ENCODE measurements at places on chromosomes 13 and 19.

GRCh38 chr19:18475004-18475453, 37.1 kb upstream of the ISYNA1 start:
- no peak for DNase-seq

DNA sequence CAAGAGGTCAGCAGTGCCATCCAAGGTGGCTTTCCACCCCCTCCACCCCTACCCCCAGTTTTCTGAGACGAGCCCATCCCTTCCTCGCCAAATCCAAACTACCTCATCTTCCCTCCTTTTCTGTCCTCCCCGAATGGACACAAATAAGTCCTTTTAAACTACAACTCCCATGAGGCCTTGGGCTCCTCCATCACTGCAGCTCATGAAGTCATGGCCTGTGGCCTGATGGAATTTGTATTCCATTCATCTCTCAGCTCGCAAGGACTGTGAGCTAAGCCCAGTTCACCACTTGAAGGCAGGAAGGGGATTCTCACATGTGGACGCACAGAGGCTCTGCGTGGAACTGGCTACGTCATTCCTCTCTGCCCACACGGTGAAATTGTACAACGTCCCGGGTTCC, 12.5 kb downstream of the PTPRH start:
- no peak for DNase-seq

GRCh38 chr19:43562698-43563241, 12.6 kb downstream of the XRCC1 start:
- no peak for DNase-seq

DNA sequence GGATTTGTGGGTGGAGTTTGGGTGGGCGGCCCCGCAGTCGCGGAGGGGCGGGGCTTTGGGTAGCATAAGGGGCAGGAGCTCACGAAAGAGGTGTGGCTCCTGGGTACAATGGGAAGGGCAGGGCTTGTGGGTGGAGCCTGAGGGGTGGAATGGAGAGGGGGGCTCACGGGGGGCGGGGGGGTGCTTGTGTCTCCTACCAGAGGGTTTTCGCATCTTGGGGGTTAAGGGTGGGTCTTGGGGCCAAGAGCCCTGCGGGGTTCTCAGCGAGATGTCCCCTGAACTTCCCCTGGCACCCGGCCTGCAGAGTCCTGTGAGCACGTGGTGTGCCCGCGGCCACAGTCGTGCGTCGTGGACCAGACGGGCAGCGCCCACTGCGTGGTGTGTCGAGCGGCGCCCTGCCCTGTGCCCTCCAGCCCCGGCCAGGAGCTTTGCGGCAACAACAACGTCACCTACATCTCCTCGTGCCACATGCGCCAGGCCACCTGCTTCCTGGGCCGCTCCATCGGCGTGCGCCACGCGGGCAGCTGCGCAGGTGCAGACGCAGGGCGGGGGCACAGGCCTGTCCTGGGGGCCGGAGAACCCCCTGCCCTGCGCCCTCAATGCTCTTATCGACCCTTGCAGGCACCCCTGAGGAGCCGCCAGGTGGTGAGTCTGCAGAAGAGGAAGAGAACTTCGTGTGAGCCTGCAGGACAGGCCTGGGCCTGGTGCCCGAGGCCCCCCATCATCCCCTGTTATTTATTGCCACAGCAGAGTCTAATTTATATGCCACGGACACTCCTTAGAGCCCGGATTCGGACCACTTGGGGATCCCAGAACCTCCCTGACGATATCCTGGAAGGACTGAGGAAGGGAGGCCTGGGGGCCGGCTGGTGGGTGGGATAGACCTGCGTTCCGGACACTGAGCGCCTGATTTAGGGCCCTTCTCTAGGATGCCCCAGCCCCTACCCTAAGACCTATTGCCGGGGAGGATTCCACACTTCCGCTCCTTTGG, 5.1 kb downstream of the FSTL3 start:
- no peak for DNase-seq

DNA sequence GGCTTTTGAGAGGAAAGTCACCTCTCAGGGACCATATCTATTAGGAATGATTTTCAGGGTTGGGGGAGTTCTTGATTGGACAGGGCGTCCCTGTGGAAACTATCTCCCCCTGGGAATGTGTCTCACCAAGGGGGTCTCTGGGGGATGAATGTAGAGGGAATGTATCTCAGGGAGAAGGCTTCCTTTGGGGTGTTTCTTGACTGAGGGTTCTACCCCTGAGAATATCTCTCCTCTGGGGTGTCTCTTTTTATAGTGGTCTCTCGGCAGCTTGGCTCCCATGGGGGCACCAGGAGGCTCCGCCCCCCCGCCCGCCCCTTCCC, 1.0 kb downstream of the RTBDN start:
- no peak for DNase-seq

DNA sequence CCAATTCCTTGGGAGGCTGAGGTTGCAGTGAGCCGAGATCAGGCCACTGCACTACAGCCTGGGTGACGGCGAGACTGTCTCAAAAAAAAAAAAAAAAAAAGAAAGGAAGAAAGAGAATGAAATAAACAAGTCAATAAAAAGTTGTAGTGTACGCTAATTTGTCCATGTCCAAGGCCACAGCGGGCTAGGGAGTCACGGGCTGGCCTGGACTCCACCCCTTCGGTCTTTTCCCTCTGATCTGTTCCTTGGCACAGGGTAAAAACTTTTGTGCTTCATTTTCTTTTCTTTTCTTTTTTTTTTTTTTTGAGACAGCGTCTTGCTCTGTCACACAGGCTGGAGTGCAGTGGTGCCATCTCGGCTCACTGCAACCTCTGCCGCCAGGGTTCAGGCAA, 19.4 kb upstream of the MKNK2 start:
- DNase-seq, result no peak
